ENCODE measurements at places on chromosomes 6 and 20.

DNA sequence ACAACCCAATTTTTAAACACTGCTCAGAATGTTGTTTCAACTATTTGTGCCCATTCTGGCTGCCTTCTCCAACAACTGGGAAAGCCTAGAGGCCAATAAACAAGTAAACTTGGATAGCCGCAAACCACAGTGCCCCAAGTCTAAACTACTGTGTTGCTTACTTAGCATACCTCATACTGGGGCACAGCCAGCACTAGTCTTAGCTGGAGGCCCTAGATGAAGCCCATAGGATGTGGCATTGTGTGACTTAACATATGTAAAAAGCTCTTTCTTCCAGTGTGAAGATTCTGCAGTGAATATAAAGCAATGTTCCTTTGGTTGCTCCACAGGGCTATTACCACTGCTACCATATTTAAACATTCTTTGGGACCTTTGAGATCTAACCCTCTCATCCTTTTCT is 564.3 kb upstream of the NRSN1 start:
- DNase-seq: no peak

DNA sequence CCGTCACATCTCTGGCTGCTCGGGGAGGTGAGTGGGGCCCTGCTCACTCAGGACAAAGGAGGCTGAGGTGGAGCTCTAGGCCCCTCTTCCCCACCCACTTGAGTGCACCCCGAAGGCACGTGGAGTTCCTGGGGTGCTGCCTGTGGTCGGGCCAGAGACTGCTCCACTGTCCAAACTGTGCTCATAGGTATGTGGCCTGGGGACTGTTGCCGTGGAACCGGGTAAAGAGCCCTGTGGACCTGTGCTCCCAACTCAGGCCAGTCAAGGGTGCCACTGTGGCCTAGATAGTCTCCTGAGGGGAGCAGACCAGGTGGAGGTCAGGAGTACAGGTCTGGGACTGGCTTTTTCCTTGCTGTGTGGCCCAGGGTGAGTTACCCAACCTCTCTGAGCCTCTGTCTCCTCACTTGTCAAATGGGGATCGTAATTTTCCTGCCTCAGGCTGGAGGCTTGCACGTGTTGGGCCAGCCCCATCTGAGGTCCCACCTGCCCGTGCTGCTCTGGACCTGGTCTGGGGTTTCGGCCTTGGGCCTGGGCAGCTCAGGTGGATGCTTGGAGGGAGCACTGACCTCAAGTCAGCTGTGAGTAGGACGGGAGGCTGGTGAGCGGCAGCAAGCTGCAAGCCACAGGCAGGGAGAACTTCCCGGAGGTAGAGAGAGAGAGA is 12.4 kb upstream of the NPBWR2 start:
- DNase-seq: no peak

GRCh38 chr6:39707962-39708683 is 17.1 kb downstream of the KIF6 start:
- DNase-seq: no peak

DNA sequence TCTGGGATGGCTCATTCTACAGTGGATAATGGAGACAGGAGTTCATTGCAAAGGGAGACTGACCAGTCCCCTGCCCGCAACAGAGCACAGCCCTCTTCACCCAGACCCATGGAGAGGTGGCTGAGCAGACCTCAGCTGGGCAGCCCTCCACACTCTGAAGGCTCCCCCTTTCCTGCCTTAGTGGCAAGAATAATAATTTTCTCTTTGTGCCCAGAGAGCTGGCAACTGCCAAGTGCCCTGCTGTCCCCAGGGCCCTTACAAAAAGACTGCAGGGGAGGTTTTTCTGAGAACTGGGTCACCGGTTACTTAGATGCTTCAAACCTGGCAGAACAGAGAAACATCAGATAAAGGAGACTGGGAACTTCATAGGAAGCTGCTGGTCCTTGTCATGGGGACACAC is 35.4 kb upstream of the ZNFX1 start:
- DNase-seq: no peak

- DNase-seq: no peak
Measured at GRCh38 chr6:14232889-14233288, 115.3 kb downstream of the CD83 start.

DNA sequence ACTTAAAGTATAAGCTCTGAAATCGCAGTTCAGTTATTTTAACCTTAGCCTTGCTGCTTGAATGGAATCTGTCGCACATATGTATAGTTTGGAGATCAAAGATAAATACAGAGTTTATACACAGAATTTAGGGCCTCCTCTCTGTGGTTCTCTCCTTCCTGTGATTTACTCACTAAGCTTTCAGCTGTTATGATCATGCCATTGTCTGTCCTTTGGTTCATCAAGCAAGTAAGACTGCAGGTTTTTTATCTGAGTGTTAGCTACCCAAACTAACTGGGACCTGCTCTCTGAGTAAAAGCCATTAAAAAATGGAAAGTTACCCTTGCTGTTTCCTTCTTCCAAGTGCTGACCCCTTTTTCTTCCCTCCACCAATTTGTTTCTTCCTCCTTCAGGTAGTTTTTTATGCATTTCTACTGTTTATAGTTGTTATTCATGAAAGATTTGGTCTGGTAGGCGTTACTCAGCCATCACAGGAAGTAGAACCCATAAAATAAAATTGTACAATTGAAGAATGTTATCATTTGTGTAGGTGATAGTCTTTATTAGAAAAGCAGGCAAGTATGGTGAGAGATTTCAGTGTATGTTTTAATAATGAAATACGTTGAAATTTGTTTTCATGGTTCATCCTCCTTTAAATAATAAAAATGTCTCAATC is 33.7 kb upstream of the SUMO4 start:
- DNase-seq: no peak
